ENCODE measurements at places on chromosomes 3 and 15. TPM values are rescaled to one million over a fixed set of nuclear protein-coding genes. Genes with fewer than 3 reads are reported as not detected.
A peak's percentile ranks its signal among the peaks of the same experiment; 100 is the strongest.

DNA sequence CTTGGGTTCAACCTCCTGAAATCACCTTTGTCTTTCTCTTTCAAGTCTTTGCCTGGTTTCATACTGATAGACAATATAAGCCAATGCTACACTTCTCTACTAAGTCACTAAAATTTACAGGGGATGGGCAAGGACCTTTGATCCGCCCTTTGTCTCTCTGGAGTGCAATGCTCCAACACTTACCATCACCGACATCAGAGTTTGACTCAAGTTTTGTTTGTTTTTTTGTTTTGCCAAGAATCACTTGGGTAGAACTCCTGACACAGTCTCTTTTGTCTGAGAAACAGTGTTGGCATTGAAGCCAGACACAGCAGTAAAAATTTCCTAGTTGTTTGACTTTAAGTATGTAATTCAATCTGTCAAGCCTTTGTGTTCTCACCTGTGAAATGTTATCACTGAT is 29.3 kb downstream of the NFKBIZ start:
- no peak for DNase-seq

GRCh38 chr3:171566803-171567422 is 106.7 kb upstream of the TNIK start:
- DNase-seq = peak; percentile 48

GRCh38 chr15:44726136-44726535 is 10.2 kb upstream of the TRIM69 start:
- DNase-seq = no peak

GRCh38 chr3:97810779-97811390 is 10.9 kb upstream of the CRYBG3 start:
- DNase-seq = no peak

DNA sequence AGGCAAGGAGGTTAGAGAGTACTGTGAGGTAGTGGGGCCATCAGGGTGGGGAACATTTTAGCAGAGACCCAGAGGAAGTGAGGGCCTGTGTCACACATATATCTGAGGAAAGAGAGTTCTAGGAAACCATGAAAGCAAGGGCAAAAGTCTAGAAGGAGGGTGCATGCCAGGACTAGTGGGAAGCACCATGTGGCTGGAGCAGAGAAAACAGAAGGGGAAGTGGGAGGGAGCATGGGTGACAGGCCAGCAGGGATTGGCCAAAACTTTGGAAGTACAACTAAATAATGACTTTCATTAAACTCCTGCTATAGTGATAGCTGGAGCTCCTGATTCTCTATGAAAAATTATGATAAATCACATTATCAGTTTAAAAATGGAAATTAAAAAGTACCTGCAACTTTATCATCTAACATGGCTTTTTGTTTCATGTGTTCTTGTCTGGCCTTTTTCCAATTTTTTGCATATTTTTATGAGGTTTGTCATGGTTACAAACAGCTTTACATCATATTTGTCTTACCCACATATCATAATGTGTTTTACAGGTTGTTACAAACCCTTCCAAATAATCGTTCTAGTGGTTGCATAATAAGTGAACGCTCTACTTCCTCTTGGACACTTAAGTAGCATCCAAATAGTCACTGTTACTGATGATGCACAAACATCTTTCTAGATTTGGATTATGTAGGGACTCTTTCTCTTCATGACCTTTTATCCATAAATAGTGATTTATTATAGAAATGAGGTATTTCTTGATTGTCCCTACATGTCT is 168.3 kb downstream of the NEK10 start:
- DNase-seq = no peak

GRCh38 chr3:122183521-122183892 is at the start of gene CASR:
TSS of gene CASR (plus strand) at chr3:122183668. CDS start at chr3:122254190, 70,522 bp downstream.
- no peak for DNase-seq

GRCh38 chr15:100433304-100433703 is 91.5 kb upstream of the ADAMTS17 start:
- no peak for DNase-seq

DNA sequence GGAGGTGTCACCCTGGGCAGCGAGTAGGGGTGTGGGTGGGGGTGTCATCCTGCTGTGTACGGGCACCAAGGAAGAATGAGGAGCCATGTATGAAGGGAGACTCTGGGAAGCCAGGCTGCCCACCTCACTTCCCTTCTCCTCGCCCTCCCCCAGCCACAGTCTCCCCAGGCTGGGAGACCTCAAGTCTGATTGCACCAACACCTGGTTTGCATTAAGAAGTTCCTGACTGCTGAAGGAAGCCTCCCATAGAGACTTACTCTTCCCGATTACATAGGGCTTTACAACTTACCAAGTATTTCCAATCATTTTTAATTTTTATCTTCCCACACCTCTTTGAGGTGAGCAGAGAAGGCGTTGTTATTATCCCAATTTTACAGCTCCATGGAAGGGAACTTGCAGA is 29.5 kb upstream of the SMAD3 start:
- peak; percentile 37 for DNase-seq

ADGRG7 gene
- total RNA-seq = not detected

SMCO1 gene
- total RNA-seq = not detected

Data from H4 (cell line).